ENCODE measurements at places on chromosomes 4 and X. TPM values are rescaled to one million over a fixed set of nuclear protein-coding genes. Genes with fewer than 3 reads are reported as not detected.

- DNase-seq: no peak
Observed at GRCh38 chr4:184822356-184822755, 3.4 kb downstream of the ACSL1 start.

GRCh38 chr4:76023389-76023788 is at the start of gene CXCL10:
TSS of gene CXCL10 (minus strand) at chr4:76023497. CDS start at chr4:76023431, 66 bp downstream.
- DNase-seq: no peak

DNA sequence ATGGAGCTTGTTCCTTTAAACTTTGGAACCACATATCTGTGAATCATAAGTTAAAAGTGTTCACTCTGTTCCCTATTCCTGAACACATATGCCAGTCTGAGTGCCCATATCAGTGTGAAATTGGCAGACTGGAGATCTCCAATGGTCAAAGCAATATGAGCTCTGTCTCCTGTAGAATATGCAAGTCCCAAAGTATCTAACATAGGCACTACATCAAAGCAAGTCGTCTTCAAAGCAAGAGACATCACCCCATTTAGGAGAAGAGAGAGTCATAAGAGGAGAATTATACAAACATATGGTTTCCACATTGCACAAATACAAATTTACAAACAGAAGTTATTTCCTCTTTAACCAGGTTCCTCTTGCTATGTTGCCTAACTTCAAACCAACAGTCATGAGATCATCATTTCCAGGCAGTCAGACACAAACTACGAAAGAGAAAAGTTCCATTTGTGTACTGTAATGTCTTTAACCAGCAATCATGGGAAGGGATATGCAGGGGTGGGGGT is 9.9 kb upstream of the GK start:
- DNase-seq: no peak

DNA sequence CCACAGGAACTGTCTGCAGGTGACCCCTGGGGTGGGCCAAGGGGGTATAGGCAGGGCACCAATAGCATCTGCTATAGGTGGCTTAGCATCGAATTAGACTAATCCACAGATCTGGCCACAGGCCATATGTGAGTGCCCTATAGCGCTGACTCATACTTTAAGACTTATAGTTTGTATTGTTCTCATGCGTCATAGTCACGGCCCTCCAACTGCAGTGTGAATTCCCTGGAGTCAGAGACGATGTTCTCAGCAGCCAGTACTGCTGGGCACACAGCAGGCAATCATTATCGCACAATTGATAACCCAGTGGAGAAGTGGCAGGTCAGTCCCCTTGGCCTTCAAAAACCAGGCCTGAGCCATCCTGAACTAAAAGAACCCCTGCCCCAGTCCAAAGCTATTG is 58.1 kb downstream of the ADGRG2 start:
- no peak for DNase-seq

- DNase-seq: no peak
Observed at GRCh38 chr4:172109466-172109865, 296.3 kb downstream of the GALNTL6 start.

- DNase-seq: peak; percentile 83
Observed at GRCh38 chr4:3044870-3045819, 29.2 kb downstream of the HTT-AS start.

DNA sequence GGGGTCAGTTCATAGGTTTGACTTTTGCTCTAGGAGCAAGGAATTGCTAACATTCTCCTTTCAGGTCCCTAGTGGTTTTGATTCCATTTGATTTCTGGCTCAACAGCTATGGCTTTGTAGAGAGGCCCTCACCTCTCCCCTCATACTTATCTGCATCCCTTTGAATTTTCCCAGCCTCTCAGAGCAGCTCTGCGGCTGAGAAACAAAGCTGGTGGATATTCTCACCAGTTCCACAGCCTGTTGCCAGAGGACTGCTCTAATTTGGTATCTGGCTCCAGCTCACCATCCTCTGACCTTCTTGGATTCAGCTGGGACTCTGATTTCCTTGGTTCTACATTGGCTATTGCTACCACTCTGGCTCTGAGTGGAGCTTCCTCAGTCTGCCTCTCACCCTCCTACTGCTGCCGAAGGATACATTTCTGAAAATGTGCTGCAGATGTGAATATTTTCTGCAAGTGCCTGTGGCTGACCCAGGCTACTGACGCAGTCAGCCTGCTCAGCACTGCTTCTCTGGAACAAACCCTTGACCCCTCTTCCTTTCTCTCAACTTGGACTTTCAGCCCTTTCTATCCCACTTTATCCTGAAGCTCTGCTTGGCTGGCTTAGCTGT is 110.9 kb upstream of the ENPEP start:
- no peak for DNase-seq

DNA sequence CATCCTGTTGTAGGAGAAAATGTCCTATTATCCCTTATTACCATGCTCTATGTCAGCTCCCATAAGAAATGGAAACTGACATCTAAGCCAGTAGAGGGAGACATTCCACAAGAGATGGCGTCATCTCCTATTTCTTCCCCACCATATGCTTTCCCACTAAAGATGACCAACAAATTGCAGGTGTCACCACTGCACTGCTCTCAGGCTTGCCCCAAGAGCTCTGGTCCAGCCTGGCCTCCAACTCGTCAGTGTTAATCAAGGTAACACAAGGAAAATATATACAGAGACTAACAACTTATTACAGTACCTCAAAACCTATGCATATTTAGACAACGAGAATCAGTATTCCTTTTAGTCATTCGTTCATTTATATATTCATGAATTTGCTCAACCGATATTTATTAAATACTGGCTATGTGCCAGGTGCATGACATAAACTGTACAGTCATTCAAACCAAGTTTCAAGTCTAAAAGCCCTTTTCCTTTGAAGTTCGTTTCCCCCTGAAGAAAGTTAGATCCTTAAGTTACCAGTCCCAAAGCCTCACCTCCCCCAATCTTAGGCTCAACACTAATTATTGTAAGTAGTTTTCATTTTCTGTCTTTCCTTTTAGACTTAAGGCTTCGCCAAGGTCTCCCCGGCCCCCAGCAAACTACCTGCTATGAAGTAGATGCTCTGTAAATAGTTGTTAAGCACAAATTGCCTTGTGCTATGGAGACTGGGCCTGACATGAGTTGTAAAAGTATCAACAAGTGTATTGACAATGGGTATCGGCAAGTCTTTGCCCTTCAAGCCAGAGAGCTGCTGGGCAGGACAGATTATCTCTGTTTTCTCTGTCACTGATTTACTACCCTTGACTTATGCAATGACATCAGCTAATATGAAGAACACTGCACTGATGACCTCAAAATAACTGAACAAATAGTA is 3.1 kb upstream of the FGB start:
- no peak for DNase-seq

GRCh38 chr4:3708103-3708510 is 58.1 kb upstream of the ADRA2C start:
- DNase-seq: no peak

- no peak for DNase-seq
Observed at GRCh38 chr4:174631901-174632758, 109.8 kb upstream of the HPGD start.

DNA sequence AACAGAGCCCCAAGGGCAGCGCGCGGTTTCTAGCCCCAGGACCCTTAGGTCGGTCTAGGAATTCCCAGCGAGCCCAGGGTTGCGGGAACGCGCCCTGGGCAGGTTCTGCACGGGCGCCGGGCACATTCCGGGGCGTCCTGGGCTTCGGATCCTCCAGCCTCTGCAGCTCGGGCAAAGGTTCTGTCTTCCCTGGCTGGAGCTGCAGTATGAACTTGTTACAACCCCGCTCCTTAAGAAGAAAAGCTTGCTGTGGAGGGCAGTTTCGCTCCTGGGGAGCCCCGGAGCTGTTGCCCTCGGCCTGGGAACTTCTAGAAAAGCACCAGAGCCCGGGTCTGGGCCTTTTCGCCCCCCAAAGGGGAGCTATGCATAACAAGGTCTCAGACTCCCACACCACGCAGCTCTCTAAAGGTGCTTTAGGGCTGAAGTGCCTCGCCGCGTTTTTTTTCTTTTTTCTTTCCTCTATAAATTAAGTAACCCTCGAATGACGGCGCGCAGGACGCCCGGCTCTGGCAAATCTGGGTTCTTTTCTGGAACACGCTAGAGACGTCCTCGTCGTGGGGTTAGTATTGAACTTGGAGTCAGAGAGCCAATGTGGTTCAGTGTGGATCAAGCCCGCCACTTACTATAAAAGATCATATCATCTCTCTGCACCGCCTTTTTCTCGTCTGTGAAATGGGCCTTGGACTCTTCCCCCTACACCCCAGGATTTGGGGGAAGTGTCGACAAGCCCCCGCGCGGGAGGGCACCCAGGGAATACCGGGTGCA is 5.7 kb downstream of the MSX1 start:
- DNase-seq: no peak

DNA sequence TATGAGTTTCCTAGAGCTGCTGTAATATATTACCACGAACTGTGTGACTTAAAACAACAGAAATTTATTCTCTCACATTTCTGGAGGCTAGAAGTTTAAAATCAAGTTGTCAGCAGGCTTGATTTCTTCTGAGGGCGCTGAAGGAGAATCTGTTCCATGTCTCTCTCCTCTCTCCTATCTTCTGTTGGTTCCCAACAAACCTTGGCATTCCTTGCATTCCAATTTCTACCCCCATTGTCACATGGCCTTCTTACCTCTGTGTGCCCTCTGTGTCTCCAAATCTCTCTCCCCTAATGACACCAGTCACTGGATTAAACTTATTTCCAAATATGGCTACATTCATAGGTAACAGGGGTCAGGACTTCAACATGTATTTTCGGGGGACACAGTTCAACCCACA is 672.7 kb downstream of the RPA4 start:
- DNase-seq: no peak

DNA sequence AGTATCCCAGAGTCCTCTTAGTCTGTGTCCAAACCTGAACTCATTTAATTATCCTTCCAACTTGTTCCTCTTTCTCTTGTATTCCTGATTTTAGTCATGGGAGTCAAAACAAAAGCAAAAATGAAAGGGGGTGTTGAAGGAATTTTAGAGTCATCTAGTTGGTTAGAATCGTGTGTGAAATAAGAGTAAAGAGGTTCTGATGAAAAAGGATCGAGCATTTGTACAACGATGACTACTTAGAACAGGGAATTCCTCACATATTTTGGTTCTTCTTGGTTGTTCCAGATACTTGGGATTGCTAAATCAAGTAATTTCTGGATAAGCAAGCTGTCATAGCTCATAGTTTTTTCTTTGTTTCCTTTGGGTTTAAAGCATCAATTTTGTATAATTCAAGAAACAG is 194.4 kb downstream of the BCOR start:
- DNase-seq: no peak

DNA sequence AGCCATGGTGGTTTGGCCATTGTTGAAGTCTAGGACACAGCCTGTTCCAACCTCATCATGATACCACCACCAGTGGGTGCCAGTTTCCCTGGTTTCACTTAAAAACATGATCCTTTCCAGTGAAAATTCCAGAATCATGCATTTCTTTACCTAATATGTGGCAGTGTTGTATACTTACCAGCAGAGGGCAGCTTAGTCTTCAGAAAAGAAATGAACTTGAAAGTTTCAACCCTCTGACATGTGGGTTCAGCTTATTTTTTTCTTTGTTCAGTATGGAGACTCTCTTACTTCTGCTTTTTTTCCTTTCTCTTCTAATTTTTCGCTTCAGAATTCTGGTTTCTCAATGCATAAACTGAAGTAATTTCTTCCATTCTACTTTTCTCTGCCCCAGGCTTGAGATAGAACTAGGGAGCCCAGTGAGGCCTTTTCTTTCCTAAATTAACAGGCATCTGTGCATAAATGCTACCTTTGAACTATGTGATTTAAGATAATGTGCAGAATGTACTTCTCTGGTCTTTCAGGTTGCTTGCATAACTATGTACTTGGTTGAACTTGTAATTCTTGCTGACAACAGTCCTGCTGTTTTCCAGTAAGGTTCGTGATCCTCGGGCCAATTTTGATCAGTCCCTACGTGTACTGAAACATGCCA is 10.7 kb downstream of the LIAS start:
- no peak for DNase-seq

- DNase-seq: no peak
Observed at GRCh38 chrX:105462186-105462585, 241.7 kb upstream of the TEX13A start.

GRCh38 chrX:25754399-25754798 is 383.7 kb upstream of the MAGEB18 start:
- no peak for DNase-seq

- peak; percentile 54 for DNase-seq
Observed at GRCh38 chr4:40843696-40844095, 93.9 kb downstream of the NSUN7 start.

DNA sequence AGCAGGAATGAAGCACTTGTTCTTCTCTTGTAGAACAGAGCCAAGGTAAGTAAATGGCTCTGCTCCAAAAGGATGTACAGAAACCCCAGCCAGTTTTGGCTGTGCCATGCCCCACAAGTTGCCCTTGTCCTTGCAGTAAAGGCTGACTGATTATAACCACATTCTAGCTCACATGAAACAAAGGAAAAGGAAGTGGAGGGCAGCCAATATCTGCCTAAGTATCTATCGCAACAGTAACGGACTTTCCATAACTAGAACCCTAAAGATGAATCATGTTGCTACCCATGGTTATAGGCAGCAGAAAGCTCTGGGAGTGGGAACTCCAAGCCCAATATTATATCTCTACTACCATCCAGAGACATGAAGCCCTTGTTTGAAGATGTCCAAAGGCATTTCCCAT is 95.7 kb downstream of the COMMD8 start:
- no peak for DNase-seq

- DNase-seq: no peak
Observed at GRCh38 chr4:57370691-57371090, 260.5 kb upstream of the IGFBP7 start.

GRCh38 chr4:1239950-1240307 is 9.0 kb downstream of the CTBP1 start:
- DNase-seq: no peak

CSAG3 gene
- 5.3 TPM for total RNA-seq

THAP9 gene
- 4.6 TPM for total RNA-seq

CSAG1 gene
- not detected for total RNA-seq

NIPAL1 gene
- total RNA-seq: 1.7 TPM

CD38 gene
- total RNA-seq: 60.2 TPM

ACE2 gene
- total RNA-seq: 0.53 TPM

GPR173 gene
- 0.31 TPM for total RNA-seq

PLXNB3 gene
- total RNA-seq: 1.7 TPM

EGF gene
- total RNA-seq: not detected

RWDD4 gene
- 17.1 TPM for total RNA-seq

TRAM1L1 gene
- total RNA-seq: not detected

CPZ gene
- total RNA-seq: not detected

TNMD gene
- total RNA-seq: not detected

RAB39B gene
- total RNA-seq: 39.2 TPM

PAGE5 gene
- total RNA-seq: not detected
